ENCODE measurements at places on chromosomes 4 and X.

DNA sequence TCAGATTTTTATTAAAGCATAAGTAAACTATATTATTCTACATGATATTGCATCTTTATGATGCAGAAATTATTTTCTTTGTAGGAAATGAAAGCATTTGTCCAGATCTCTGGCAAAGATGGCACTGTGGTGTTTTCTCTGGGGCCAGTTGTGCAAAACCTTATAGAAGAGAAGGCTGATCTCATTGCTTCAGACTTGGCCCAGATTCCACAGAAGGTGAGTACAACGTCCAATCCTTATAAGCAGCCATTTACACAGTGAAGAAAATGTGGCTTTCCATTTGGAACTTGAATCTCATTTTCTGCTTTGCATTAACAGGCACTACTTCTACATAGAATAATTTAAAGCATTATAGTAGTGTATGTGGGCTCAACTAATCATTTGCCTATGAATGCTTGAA, 6.9 kb upstream of the UGT2B7 start:
- DNase-seq: no peak

- DNase-seq: no peak
Measured at GRCh38 chr4:76987685-76988084, 38.1 kb downstream of the SEPTIN11 start.

GRCh38 chrX:43718956-43719355, 62.9 kb downstream of the MAOA start:
- no peak for DNase-seq

- no peak for DNase-seq
Measured at GRCh38 chr4:1327526-1328266, 19.3 kb upstream of the UVSSA start.

GRCh38 chrX:27555514-27555913, 34.6 kb upstream of the DCAF8L2 start:
- DNase-seq: no peak

GRCh38 chr4:22500128-22500611, 15.7 kb downstream of the ADGRA3 start:
- DNase-seq: no peak

DNA sequence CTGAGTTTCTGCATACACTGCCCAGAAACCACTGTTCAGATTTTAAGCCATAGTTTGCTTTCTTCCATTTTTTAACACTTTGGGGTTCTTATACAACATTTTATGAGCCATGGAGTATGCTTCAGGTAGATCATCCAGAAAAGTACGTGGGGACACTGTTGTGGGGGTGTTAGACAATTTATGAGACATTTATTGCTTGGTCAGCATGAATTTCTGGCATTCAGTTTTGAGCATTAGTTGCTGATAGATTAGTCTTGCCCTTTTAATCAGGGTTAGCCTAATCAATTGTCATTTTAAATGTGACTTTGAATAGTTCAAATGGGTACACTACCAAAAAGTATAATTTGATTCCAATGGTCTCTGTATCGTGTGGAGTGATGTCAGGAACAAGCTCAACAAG, 434.9 kb downstream of the GPM6A start:
- DNase-seq: no peak

GRCh38 chrX:40434947-40435346, 145.8 kb upstream of the ATP6AP2 start:
- no peak for DNase-seq

GRCh38 chrX:103831803-103832544, at the start of gene RAB9B:
RAB9B (minus strand) TSS chrX:103832257; CDS start chrX:103825784, 6,473 bp downstream.
- peak; percentile 62 for DNase-seq

GRCh38 chrX:150504397-150505182, 63.8 kb upstream of the MTM1 start:
- no peak for DNase-seq

DNA sequence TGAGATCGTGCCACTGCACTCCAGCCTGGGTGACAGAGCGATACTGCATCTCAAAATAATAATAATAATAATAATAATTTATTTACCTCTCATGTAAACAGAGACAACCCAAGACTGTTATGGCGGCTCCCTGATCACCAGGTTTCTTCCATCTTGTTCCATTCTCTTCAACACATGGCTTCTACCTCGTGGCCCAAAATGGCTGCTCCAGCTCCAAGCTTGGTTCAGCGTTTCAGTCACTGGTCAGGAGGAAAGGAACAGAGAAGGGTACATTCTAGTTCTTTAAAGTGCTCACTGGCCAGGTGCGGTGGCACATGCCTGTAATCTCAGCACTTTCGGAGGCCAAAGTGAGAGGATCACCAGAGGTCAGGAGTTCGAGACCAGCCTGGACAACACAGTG, 24.9 kb upstream of the CHRNA9 start:
- DNase-seq: no peak

GRCh38 chr4:24655326-24655725, 71.0 kb upstream of the DHX15 start:
- DNase-seq: no peak

DNA sequence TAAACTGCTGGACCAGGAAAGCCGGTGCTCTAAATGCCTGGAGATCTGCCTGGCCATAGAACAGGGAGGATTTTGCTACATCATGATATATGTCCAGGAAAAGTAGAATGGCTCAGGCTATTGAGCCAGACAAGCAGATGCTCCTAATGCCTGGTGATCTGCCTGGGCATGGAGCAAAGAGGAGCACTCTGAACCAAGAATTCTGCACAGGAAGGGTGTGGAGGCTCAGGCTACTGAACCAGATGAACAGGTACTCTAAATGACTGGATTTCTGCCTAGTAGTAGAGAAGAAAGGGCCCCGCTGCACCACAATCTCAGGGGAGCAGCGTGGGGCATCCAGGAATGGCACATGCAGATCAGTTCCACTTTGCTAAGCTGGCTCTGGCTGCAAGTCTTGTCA, 607.9 kb downstream of the ANKRD50 start:
- DNase-seq: no peak

GRCh38 chr4:108465886-108466500, 154.4 kb upstream of the RPL34 start:
- DNase-seq: no peak
